ENCODE measurements at places on chromosomes 6 and 20.
A peak's percentile ranks its signal among the peaks of the same experiment; 100 is the strongest.

- DNase-seq: no peak
Observed at GRCh38 chr6:12051861-12052368, 39.8 kb downstream of the HIVEP1 start.

DNA sequence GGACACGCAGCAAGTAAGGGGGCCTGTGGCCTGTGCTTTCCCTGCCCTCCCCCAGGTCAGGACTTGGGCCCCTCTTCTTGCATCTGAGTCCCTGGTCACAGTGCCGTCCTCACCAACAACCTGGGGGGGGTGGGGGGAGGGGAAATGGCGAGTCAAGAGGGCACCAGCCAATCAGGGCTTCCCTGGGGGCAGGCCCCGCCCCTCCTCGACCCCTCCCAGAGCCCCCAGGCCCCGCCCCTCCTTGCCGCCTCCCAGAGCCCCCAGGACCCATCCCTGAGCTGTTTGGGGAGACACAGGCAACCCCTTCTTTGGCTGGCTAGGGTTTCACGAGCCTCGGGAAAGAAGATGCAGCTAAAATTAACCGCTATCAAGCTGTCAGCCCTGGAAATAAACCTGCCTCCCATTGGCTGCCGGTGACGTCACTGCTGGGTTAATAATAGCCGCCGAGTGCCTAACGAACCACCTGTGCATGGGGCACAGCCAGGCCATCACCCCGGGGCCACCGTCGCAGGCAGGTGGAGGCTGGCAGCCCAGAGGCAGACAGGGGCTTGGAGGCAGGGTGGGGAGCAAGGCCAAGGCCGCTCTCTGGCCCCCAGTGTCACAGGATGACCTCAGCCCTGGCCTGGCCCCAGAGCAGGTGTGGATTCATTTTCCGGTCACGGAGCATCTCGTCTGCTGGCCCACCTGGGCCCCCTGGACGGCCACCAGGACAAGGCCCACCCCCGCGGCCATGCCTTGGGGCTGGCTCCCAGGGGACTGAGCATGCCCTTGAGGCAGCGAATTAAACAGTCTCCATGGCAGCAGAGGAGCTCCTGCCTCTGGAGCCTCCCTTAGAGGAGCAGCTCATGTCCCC lies 3.2 kb upstream of the EEF1A2 start:
- DNase-seq: no peak

- DNase-seq: no peak
Observed at GRCh38 chr20:16785226-16785625, 37.1 kb downstream of the OTOR start.

- peak; percentile 84 for DNase-seq
Observed at GRCh38 chr20:62367136-62367632, at the start of gene LAMA5. LAMA5 (minus strand) TSS chr20:62367312; CDS start chr20:62367245, 67 bp downstream.

- DNase-seq: no peak
Observed at GRCh38 chr6:106446287-106446885, 85.9 kb downstream of the CRYBG1 start.

- no peak for DNase-seq
Observed at GRCh38 chr20:48601798-48602197, 226.0 kb downstream of the PREX1 start.

GRCh38 chr6:5204376-5204775 lies 56.4 kb downstream of the LYRM4 start:
- DNase-seq: no peak

GRCh38 chr6:166838987-166839386 lies 117.4 kb downstream of the RNASET2 start:
- no peak for DNase-seq

GRCh38 chr6:41325446-41326066 lies 9.9 kb upstream of the NCR2 start:
- DNase-seq: no peak

- no peak for DNase-seq
Observed at GRCh38 chr6:143555582-143555981, 44.1 kb upstream of the FUCA2 start.

DNA sequence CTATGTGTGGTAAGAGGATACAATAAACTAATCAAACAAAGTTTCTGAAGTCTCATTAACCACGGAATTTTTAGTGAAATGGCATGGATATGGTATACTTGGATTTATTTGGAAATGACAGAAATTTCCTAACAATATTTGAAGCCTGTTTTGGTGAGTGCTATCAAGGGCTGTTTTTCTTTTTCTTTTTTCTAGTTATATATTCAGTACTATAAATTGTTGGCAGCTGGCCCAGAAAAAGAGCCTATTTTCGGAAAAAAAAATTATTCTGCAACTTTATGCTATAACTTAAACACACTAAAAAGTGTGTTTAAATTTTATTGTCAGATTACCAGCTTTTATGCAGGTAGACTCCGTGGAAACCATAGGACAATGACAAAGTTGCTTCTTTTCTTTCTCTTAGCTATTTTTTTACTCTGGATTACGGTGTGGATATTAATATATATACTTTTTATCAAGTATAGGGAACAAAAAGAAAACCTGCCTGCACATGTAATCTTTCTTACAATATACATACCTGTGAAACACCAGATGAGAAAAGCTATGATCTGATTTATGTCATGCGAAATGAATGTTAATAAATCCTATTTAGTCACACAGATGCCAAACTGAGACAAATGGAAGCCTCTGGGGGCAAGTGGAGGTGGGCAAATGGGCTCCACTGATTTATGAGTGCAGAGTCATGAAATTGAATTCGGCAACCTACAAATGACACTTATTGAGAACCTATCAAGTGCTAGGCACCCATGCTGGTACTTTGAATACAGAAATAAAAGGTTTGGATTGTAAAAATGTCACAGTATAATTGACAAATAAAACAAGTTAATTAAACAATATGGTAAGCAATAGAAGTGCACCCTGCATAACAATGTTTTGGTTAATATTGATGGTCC lies 919.5 kb upstream of the FLRT3 start:
- no peak for DNase-seq

- no peak for DNase-seq
Observed at GRCh38 chr6:42294759-42295158, 77.1 kb upstream of the MRPS10 start.

DNA sequence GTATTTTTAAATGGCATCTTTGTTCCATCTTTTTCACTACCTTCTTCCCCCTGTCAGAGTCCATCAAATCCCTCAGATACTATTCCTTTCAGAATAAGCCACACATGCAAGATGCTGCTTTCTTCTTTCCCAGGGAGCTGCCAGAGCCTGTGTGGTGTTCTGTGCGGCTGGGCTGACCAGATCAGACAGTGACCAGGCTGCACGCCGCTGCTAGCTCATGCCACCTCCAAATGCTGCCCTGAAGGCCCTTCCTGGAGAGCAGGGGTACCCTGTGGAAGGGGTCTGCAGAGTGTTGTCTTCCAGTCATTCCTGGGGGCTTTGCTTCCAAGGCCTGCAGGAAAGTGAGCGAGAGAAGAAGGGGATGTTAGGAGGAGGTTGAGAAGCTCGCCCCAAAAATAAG lies 179.1 kb upstream of the SUPT3H start:
- DNase-seq: no peak

- DNase-seq: no peak
Observed at GRCh38 chr6:70669133-70669532, 1.4 kb downstream of the SMAP1 start.

DNA sequence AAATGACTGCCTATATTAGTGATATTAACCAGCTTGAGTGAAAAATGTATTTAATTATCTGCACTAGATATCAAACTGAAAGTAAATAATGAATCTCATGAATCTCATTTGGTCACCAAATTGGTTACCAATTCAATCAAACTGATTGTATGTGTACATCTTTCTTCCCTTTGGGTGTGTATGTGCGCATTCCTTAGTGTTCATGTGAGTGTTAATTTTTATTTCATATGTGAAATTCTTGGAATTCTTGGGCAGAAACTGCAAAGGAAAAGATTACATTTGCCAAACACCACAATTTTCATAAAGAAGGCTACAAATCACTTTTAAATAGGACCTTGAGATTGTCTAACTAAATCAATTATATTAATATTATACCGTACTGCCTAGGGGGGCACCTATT lies 648.4 kb upstream of the MARCKS start:
- DNase-seq: no peak

DNA sequence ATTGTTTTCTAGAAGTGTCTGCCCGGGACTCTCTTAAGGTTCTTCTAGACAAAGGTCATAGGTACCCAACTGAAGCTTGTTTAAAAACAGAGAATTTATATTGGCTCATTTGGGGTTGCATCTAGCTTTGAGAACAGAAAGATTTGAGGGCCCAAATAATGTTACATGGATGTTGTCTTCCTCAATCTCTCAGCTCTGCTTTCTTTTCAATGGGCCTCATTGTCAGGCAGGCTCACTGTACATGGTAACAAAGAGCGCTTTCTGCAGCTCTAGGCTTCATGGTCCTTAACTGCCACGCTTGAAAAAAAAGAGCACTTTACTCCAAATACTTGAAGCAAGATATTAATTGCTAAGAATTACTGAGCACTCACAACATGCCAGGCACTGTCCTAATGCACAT lies 22.2 kb downstream of the NHLRC1 start:
- no peak for DNase-seq

DNA sequence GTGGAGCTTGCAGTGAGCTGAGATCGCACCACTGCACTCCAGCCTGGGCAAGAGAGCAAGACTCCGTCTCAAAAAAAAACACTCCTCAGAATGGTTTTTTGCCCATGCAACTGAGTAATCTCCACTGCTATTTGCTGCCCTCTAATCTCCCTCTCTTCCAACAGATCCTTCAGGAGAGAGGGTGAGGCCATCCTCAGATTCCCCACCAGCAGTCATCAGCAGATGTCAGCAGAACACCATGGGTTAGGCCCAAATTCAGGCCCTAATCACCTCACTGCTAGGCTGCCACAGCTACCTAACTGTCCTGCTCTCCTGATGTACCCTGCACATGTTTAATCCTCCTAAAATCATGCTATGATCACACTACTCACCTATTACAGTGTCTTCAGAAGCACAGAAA lies 63.2 kb upstream of the BEND6 start:
- DNase-seq: no peak

All from GM12892 (cell line).